ENCODE measurements at places on chromosomes 1 and 21.

DNA sequence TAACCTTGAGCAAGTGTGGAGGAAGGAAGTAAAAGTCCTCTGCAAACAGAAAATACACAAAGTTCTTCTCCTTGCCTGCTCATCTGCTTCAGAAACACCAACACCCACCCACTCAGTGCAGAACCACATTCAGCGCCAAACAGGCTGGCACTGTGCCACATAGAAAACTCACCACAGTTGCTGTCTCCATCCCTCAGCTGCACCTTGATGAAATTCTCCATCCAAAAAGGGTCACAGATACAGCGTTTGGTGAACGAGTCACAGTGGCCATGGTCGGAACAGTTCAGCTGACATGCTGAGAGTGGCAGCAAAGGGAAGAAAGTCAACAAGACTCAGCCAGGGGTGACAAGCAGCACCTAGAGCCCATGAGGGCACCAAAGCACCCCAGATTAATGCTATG is 114.5 kb downstream of the KIAA0319L start:
- DNase-seq, result peak; percentile 2

- no peak for DNase-seq
Measured at GRCh38 chr1:111738133-111738435, 1.1 kb downstream of the INKA2 start.

DNA sequence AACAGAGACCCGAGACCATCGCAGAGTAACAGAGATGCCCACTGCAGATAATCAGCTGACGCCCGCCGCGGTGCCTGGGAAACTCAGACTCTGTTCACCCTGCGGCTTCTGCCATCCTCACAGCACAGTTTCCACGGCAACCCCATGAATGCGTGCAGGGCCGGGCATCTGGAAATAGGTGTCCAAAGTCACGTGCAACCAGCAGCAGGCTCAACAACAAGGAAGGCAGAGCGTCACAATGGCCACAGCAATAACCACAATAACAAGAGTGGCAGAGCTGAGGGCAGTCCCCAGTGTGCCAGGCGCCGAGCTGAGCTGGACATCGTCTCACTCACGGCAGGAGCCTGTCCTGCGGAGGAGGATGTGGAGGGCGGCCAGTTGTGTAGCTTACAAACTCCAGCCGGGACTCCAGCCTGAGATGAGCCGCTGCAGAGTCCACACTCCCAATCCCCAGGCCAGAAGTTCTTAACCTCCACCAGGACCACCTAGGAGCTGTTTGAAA is 102.0 kb downstream of the CRYAA start:
- DNase-seq, result no peak

- no peak for DNase-seq
Measured at GRCh38 chr1:27528818-27529703, 39.1 kb upstream of the WASF2 start.

GRCh38 chr1:172966844-172967540 is 83.7 kb downstream of the TNFSF18 start:
- DNase-seq, result peak; percentile 34

- no peak for DNase-seq
Measured at GRCh38 chr1:100440075-100440809, 87.9 kb downstream of the CDC14A start.

DNA sequence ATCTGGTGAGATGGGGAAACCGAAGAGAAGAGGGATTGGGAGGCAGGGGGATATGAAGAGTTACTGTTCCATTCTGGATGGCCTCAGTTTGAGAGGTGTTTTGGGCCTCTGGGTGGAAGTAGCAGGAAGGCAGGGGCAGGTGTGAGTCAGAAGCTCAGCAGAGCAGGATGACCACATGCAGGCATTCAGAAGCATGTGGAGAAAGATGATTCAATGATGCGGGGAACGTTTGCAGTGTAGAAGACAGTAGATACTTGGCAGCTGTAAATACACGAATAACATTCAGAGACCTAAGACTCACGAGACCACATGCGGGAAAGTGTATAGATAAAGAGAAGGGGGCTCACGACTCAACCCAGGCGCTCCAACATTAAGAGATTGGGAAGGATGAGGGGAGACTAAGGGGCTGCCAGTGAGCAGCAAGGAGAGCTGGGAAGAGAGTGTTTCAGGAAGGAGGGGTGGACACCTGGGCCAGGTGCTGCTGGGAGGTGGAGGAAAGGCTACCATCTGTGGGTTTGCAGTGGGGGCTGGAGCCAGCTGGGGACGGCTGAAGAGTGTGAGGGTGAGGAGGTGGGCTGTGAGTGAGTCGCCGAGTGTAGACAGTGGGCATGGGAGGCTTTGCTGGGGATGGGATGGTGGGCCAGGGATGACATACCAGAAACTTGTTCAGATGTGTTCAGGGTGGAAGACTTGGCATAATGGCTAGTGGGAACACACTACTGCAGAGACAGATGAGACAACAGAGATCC is 5.8 kb upstream of the EPS8L3 start:
- DNase-seq, result no peak

- no peak for DNase-seq
Measured at GRCh38 chr1:177744906-177745305, 225.0 kb downstream of the SEC16B start.

DNA sequence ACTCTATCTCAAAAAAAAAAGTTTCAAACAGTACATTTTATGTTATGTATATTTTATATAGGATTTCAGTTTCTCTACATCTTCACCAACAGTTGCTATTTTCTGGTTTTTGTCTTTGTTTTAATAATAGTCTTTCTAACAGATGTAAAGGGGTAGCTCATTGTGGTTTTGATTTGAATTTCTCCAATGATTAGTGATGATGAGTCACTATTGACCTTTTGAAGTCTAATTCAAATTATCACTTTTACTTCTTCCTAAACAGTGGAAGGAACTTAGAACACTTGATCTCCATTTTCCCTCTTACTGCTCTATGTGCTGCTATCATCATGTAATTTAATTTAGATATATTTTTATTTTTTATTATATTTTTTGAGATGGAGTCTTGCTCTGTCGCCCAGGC is 31.7 kb upstream of the SHCBP1L start:
- peak; percentile 1 for DNase-seq

- no peak for DNase-seq
Measured at GRCh38 chr21:35162831-35163230, 113.7 kb upstream of the RUNX1 start.

DNA sequence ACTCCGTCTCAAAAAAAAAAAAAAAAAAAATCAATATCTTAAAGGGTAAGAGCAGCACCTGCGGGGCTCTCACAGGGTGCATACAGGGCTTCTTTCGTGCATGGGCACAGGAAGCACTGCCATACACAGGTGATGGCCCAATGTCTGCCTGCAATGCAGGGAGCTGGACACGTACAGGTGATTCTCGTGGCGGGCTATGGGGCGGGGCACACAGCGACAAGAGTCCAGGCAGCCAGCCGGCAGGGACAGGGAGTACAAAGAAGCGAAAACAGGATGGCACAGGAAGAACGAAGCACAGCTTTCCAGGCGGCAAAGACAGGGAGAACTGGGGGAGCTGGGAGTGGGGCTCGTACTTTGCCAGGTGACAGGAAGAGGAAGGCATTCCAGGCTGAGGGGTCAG is 1.6 kb downstream of the KIF17 start:
- no peak for DNase-seq

GRCh38 chr1:41616563-41616962 is 132.1 kb upstream of the EDN2 start:
- DNase-seq, result no peak

GRCh38 chr1:85411567-85412305 is 53.2 kb downstream of the DDAH1 start:
- DNase-seq, result no peak

- no peak for DNase-seq
Measured at GRCh38 chr1:5680600-5680999, 311.6 kb downstream of the NPHP4 start.

DNA sequence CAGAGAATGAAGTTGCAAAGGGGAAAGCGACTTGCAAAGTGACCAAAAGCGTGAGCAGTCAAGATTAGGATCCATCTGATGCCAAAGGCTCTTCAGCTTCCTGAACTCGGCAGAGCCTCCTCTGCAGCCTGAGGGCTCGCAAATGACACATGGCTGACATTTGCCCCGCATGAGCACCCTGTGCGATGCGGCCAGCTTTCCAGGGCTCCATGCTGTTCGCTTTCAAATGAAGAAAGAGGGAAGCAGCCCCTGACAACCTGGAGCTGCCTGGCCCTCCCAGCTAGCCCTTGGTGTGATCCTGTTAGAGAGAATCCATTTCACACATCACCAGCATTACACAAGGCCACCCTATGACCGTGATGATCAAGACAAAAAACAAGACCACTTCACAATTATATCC is 20.2 kb upstream of the FAM131C start:
- no peak for DNase-seq

GRCh38 chr1:5711079-5711478 is 281.1 kb downstream of the NPHP4 start:
- DNase-seq, result no peak

Measured in inflammatory macrophage treated with lipopolysaccharide for 4 hours (primary cell).